Stimulated activated CD8-positive, alpha-beta memory T cell treated with anti-CD3 and anti-CD28 coated beads, Interleukin-15, amount 100 ng/mL, for 24 hours (primary cell): ENCODE measurements at places on chromosomes 5 and 9.

DNA sequence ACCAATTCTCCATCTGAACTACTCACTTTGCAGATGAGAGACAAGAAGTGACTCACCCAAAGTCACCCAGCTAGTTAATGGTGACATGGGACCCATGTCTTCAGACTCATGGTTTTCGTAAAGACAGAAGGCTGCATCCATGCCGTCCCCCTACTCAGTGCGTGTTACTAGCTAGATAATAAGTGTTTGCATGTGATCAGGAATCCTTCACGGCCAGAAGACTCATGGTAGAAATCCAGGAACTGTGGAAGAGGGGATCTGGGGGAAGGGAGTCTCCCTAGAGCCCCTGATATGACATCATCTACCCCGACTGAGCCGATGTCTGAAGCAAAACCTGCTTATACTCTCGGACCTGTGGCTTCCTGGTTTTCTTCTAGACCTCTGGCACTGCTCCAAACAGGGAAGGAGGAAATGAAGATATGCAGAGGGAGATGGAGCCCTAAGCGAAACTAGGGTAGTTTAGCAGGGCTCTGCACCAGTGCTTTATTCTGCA lies 3.3 kb downstream of the RNF183 start:
- DNase-seq: no peak

DNA sequence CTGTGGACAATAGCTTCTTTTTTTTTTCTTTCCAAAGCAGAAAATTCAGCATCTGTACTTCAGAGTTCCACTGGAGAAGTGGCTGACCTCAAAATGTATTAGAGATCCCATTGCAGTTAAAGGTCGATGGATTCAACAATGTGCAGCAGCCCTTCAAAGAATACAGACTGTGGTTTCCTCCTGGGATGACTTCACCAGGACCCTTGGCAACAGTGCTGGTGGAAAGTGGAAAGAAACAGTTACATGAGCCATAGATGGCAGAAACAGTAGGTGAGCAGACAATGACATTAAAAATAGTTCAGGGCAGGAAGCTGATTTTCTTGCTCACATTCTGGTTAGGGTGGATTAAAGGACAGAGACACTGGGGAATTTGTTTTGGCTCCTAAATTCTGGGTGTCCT lies 62.4 kb downstream of the SLC28A3 start:
- DNase-seq: no peak

- no peak for DNase-seq
Observed at GRCh38 chr9:14993901-14994554, 83.8 kb upstream of the FREM1 start.

DNA sequence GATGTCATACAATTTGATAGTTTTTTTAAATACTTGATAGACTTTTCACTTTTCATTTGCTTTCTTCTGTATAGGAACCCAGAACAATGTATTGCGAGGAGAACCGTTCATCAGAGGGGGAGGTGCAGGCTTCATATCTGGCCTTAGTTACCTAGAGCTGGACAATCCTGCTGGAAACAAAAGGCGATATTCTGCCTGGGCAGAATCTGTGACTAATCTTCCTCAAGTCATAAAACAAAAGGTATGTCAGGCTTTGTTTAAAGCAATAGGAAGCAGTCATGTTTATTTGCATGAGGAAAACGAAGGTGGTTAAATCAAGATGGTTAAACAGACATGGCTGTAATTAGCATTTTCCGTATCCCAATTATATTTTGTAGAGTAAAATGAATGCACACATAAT lies 46.0 kb downstream of the C7 start:
- DNase-seq: no peak

GRCh38 chr5:37248421-37248969 lies 681 bp downstream of the CPLANE1 start:
- DNase-seq: no peak

DNA sequence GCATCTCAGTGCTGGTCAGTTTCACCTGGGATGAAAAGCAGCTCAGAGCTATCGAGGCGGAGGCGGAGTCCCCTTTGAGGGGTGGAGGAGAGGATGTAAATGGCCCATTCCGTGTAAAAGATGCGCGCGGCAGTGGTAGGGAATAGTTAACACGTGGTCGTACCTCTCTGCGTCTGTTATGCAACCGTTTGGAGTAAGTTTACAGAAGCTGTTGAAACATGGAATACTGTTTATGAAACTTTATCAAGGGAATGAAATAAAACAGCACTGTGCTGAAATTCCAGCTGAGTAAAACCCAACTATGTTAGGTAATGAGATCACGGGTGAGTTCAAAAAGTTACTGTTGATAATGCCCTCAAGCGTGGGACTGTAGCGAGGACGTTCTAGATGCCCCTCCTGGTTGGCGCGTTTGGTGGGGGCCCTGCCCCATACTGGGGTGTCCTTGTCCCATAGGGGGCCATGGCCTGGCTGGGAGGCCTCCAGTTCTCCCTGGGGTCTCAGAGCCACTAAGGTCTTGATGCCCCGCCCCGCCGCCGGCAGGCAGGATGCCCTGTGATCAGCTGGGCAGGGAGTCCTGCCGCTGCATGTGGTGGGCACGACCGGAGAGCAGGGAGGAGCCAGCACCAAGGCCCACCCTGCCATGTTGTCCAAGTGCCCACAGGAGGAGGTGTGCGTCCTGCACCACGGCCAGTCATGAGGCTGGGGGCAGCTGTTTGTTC lies 90.9 kb downstream of the COL5A1 start:
- DNase-seq: no peak

DNA sequence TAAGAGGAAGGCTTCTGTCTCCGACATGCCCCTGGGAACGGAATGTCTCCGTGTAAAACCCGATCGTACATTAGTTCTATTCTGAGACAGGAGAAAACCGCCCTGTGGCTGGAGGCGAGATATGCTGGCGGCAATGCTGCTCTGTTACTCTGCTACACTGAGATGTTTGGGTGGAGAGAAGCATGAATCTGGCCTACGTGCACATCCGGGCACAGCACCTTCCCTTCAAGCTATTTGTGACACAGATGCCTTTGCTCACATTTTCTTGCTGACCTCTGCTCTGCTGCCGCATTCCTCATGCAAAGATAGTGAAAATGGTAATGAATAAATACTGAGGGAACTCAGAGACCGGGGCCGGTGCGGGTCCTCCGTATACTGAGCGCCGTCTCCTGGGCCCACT lies 2.2 kb upstream of the DPP7 start:
- DNase-seq: no peak

GRCh38 chr9:69155341-69156030 lies 18.6 kb upstream of the TJP2 start:
- no peak for DNase-seq

- DNase-seq: no peak
Observed at GRCh38 chr9:22413884-22414283, 32.7 kb upstream of the DMRTA1 start.

- no peak for DNase-seq
Observed at GRCh38 chr9:7289773-7290172, 509.8 kb downstream of the DMAC1 start.

DNA sequence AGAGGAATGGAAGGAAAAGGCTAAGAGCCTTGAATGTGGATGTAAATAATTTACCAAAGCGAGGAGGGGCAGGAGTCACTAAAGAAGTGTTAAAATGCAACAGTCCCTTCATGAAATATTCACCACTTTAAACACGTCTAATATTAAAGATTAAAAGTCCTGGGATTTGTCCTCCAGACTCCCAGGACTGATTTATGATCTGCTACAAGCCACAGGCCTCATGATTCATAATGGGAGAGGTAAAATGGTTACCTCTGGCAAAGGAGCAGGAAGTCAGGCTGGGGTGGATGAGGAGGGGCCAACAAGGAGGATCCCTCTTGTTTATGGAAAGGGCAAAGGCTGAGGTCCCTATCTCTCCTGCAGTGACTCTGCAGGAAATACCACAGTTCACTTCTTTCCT lies 292.4 kb downstream of the TRIM32 start:
- DNase-seq: no peak

DNA sequence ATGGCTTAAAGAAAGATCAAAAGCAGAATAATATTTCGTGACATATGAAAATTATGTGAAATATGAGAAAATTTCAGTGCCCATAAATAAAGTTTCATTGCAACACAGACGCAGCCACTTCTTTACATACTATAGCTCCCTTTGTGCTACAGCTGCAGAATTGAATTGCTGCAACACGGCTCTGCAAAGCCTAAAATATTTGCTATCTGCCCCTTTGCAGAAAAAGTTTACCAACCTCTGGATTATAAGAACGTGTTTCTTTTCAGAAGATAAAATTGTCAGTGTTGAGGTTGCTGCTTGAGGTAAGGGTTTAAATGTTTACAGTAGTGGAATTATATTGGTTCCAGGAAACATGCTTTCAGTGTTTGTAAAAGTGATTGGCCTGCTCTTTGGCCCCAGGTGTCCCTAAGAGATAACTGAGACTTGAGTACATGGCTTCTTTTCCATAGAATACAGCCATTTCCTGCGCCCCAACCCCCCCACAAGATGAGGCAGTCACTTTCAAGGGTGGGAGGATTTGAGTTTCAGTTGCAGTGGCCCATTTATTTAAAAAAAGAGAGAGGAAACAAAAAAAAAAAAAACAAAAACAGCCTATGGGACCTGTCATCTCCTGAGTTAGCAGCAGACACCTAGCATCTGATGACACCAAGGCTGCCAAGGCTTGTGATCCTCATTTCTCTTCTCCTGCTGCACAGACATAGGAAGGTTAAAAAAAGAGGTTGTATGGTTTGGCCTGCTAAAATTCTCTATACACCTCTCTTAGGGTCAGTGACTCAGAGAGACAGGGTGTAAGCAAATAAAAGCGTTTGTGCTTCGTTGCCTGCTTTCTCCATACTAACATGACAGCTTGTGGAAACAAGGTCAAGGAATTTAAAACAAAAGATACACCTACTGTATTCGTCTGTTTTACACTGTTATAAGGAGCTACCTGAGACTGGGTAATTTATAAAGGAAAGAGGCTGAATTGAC lies 28.0 kb upstream of the HTR4 start:
- no peak for DNase-seq
